Stimulated activated CD8-positive, alpha-beta memory T cell treated with anti-CD3 and anti-CD28 coated beads, Interleukin-15, amount 100 ng/mL, for 24 hours (primary cell): ENCODE measurements at places on chromosomes 1 and 21.

GRCh38 chr1:147760481-147761260 is at the start of gene GJA5:
TSS of gene GJA5 (minus strand) at chr1:147760602. CDS start at chr1:147759238, 1,364 bp downstream.
- no peak for DNase-seq

GRCh38 chr1:86522240-86522639 is 24.6 kb upstream of the CLCA4 start:
- DNase-seq = no peak

DNA sequence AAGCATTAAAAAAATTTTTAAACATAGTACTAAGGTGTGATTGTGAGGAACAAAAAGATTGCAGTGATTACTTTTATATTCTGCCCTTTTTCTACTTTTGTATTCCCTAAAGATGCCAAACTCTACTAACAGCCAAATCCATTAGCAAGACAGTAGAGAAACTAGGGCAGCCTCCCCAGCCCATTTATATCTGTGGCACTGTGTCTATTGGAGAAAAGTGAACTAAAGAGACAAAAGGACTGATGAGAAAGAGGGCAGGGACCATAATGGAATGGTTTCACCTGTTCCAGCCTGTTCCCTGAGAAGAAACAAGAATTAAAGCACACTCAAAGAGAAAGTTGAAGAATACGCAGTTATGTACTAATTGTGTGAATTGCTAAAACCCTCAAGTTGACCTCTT is 56.6 kb downstream of the ATG4C start:
- DNase-seq = no peak

GRCh38 chr1:36851087-36851486 is 183.2 kb downstream of the GRIK3 start:
- DNase-seq = no peak

DNA sequence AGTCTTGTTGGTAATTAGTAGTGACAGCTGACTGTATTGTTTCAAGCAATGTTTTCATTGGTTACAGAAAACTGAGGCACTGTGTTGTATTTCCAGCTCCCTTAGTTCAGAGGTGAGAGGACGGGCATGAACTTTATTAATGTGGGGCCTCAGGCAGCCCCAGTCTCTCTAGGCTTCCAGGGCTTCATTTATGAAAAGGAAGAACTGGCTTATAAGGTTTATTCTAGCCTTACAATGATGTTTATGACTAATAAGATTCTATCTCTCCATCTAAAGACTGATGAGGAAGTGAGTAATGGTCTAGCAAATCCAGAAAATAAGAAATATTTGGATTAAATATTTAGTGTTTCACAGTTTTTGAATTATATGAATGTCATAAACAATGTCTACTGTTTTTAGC is 41.5 kb downstream of the CBS start:
- DNase-seq = no peak

- DNase-seq = no peak
Observed at GRCh38 chr21:43912500-43912899, 47.5 kb downstream of the AGPAT3 start.

DNA sequence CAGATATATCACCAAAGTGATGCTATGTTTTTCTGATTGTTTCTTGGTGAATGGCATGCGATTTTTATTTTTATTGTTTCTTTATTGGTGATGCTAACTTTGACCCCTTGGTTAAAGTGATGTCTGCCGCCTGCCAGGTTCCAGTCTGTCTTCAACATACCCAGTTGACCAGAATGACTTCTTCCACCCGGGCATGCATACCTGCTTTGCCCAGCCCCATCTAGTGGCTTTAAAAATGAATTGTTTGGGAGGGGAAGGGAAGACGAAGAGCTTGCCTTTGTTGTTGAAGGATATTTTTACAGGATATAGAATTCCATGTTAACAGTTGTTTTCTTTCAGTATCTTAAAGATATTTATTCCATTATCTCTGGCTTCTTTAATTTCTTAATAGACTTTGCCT is 65.1 kb downstream of the ATG4C start:
- no peak for DNase-seq

DNA sequence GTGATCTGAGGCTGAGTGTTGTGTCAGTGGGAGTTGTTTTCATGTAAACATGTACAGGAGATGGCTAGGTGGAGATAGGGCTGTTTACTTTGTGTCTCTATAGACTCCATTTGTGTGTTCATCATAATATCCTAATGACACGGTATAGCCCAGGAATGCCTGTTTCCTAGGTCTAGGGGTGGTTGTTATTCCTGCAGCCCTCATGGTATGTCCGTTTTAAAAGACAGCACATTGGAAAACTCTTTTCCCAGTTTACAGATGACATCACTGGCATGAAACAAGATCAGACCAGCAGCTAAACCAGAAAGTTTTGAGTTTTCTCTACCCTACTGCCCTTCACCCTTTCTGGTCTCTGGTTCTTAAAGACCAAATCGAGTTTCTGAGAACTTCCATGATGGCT is 227.3 kb upstream of the TMEM51 start:
- no peak for DNase-seq

- DNase-seq = no peak
Observed at GRCh38 chr1:18290740-18291412, 183.3 kb downstream of the IGSF21 start.

DNA sequence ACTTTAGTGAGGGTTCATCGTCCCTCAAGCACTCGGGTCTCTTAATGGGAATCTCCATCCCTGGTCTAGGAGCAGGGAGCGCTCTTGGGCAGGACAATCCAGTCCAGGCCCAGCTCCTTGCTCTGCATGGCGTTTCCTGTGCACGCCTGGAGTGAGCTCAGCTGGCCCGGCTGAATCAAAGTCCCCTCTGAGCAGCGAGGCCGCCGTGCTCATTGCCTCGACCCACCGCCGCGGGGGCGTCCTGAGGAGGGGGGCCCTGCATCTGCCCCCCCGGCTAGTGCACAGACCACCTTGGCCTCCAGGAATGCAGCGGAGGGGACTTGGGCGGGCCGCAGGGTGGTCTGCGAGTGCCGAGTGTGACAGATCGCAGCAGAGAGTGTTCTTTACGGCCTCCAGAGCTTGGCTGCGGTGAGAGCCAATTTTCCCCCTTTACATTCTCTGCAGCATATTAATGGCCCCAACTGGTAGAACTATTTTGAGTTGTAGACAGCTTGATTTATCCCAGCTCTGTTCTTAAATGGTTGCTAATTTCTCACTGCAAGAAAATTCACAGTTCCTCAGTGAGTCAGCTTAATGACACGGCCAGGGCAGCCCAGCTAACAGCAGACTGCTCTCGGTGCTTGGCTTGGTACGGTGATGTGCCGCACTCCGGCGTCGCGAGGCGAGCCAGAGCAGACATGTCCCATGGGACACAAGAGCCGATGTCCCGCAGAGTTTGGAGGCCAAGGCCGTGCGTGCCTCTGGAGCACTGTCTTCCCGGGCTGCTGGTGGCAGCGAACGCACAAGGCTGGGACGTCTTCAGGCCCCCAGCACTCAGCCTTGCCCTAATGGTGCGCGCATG is 39.8 kb downstream of the SNAP47 start:
- no peak for DNase-seq

DNA sequence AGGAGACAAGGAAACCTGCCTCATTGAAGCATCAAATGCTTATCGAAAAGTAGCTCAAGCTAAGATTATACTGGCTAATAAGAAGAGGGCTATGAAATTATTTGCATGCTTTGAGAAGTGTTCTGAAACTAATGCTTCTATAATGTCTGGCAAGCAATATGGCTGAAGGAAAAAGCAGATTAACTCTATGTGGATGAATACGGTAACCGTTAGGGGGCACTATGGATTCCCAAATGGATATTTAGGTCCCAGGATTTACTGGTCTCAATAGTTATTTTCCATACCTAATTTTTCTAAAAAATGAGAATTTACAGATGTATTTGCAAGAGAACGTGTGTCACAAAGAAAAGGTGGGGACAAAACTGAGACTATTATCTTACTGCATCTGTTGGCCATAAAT is 34.6 kb upstream of the RRP15 start:
- no peak for DNase-seq

GRCh38 chr1:214551436-214552173 is at the start of gene PTPN14:
TSS of gene PTPN14 (minus strand) at chr1:214551602. CDS start at chr1:214464803, 86,799 bp downstream.
- DNase-seq = no peak

DNA sequence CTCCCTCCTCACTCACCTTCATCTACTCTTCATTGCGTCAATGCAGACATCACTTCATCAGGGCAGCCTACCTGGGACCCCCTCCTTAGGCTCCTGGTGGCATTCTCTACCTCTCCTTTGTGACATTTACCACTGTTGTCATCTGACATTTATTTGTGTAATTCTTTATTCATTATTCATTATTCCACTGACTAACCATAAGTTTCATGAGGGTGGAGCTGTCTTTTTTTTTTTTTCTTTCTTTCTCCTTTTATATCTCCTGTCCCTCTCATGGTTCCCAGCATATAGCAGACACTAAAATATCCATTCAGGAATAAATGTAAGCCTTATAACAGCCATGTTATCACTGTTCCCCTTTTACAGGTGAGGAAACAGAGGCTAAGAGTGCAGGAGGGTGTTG is 126.8 kb downstream of the KAZN start:
- DNase-seq = no peak

- DNase-seq = no peak
Observed at GRCh38 chr1:228292609-228292911, 84.7 kb downstream of the OBSCN start.

GRCh38 chr1:156884560-156885184 is 8.8 kb upstream of the PEAR1 start:
- no peak for DNase-seq

DNA sequence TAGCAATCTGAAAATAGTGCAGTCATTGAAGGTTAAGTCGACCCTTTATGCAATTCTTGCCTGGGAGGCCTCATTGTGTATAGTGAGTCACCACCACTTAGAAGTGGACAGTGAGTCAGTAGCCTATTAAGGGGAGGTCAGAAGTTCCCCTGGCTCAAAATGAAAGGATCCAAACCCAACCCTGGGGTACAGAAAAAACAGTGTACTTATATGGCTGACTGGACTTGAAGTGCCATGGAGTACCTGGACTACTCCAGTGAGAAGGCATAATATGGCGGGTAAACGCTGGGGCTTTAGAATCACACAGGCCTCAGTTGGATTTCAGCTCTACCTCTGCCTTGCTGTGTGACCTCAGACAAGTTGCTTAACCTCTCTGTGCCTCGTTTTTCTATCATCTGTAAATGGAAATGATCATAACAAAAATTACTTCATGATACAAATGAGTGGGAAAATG is 2.2 kb upstream of the BCL9 start:
- DNase-seq = no peak

- no peak for DNase-seq
Observed at GRCh38 chr1:192811594-192812239, 2.9 kb downstream of the RGS2 start.

DNA sequence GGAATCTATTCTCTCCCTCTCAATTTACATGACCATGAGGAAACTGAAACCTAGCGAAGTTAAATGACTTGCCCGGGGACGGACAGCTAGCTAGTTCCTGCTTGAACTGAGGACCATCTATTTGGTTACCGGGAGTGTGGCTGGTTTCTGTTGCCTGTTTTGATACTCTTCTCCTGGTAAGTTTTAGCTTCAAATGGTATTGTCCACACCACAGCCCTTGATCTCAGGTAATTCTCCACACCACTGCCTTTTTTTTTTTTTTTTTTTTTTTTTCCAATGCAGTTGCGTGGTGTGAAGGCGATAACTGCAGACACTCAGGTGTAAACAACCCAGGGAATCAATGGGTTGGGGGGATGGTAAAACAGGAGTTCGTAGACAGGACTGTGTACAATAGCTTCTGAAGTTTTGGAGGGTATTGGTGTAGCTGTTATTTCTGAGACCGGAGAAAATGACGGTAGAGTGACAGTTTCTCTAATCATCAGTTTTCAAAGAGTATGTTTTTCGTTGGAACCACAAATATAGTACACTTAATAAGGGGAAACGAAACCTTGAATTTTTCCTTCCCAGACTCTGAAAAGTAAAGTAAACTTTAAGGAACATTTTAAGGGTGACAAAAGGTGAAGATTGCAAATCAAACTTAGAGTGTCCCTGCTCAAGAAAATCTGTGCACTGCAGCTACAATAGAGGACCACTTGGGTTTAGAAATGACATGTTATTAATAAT is 125.3 kb upstream of the CACYBP start:
- no peak for DNase-seq

- no peak for DNase-seq
Observed at GRCh38 chr1:66380452-66381212, 153.3 kb upstream of the SGIP1 start.

GRCh38 chr1:39411526-39412478 is 79.6 kb upstream of the BMP8A start:
- DNase-seq = no peak

DNA sequence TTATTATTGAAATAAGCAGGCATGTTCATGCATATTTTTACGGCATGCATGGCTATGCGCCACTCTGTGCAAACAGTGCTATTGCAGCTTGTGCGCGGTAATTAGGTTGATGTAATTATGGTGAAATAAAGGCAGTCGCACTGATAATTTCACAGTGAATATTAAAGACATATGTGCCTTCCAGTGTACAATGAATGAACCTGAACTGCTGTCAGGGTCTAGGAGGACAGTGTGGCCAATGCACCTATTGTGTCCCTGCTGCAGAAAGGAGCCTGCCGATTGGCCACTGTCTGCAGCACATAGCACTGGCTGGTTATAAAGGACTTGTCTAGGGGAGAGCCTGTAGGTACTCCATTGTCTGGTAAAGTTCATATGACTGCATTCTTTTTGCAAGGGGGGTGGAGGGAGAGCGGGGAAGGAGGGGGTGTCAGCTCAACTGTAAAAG is 340.4 kb downstream of the USP25 start:
- no peak for DNase-seq

DNA sequence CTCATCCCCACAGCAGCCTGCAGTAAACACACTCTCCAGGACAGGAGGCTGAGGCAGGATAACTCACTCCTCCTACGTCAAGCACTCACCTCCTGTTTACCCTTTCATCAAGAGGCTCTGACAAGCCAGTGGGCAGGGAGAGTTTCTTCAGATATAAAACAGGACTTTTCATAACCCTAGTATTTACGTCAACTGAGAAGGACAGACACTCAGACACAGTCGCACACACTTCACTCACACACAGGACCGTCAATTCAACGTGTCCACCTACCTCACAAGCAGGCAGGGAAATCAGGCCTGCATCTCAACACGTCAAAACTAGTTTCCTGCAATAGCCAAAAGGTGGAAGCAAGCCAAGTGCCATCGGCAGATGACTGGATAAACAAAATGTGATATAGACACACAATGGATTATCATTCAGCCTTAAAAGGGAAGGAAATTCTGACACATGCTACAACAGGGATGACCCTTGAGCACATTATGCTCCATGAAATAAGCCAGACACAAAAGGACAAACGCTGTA is 48.6 kb downstream of the ITPKB start:
- no peak for DNase-seq

DNA sequence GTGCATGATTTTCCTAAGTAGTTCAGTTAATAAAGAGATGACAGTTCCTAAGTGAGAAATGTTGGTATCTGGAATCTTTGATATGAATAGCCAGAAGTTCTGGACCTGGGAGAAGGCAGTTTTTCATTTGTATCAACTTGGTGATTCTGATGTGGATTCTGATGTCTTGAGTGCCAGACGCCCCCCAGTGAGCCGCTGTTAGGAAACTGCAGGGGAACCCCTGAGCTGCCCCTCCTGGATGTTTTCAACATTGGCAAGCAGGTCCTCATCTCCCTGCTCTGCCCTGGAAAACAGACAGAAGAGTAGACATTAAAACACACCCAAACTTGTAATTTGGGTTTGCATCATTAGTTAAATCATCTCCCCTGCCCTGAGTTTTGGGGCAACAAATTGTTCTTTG is 7.4 kb downstream of the ETS2 start:
- no peak for DNase-seq
